Left kidney (tissue), 8 donors: ENCODE measurements at places on chromosomes 11 and 22. TPM values are rescaled to one million over a fixed set of nuclear protein-coding genes. Genes with fewer than 3 reads are reported as not detected.

- no peak for DNase-seq
Measured at GRCh38 chr11:15229069-15229468, 114.3 kb downstream of the INSC start.

DNA sequence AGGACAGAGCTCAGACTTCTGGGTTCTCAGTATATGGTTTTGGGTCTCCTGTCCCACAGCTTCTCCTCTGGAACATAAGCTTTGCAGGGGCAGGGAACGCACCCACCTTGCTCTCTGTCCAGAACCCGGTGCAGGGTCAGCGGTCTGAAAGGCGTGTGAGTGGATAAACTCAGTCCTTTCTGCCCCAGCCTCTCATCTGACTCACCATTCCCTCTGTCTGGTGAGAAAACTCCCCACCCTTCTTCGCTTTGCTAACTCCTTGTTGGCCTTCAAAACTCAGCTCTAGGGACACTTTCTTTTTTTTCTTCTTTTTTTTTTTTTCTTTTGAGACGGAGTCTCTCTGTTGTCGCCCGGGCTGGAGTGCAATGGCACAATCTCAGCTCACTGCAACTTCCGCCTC lies 68.9 kb upstream of the NUP50 start:
- no peak for DNase-seq

- peak; percentile 51 for DNase-seq
Measured at GRCh38 chr22:48576333-48577013, 1251.2 kb downstream of the BRD1 start.

GRCh38 chr22:44489817-44490216 lies 8.2 kb downstream of the RTL6 start:
- DNase-seq = no peak

- DNase-seq = no peak
Measured at GRCh38 chr22:23769321-23769965, 1.7 kb upstream of the CHCHD10 start.

The OR52I2 gene
- 0.03 TPM for polyA plus RNA-seq

The ACR gene
- 0.38 TPM for polyA plus RNA-seq
